Sigmoid colon (tissue), 7 donors: ENCODE measurements at places on chromosomes 1 and 21. TPM values are rescaled to one million over a fixed set of nuclear protein-coding genes. Genes with fewer than 3 reads are reported as not detected.

ITLN2 gene
- polyA plus RNA-seq = not detected

SAMSN1 gene
- 11.8 TPM for polyA plus RNA-seq

OR2T33 gene
- not detected for polyA plus RNA-seq

USH2A gene
- polyA plus RNA-seq = not detected

TOMM40L gene
- 23.1 TPM for polyA plus RNA-seq

KDM5B gene
- polyA plus RNA-seq = 16.7 TPM

DYNLT5 gene
- 0.34 TPM for polyA plus RNA-seq
